Activated CD4-positive, CD25-positive, alpha-beta regulatory T cell (primary cell): ENCODE measurements at places on chromosomes 5 and 9.

DNA sequence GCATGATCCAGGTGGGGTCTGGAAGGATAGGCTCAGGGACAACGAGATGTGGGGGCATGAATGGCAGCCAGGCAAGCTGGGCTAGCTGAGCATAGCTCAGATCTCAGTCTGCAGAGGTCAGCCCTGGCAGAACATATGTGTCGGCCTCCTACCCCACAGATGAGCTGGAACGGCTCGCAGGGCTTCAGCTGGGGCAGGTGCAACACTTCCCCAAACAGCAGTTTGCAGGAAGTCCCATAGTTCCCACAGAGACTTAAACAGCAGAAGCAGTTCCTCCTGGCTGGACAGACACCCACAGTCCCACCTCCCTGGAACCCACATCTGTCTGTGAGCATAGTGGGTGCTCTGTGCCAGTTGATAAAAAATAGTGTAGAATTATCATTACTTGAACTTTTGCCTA lies 404.6 kb downstream of the GADD45G start:
- DNase-seq: no peak

GRCh38 chr9:95572381-95573151 lies 55.8 kb upstream of the PTCH1 start:
- no peak for DNase-seq

GRCh38 chr9:129489838-129490582 lies 130.9 kb downstream of the C9orf50 start:
- DNase-seq: no peak

GRCh38 chr5:78648359-78649210 lies at the start of gene LHFPL2:
Gene LHFPL2, minus strand, starts transcription at chr5:78648772. Its CDS starts 138,559 bp downstream, at chr5:78510213.
- no peak for DNase-seq

GRCh38 chr9:100674419-100675122 lies 96.7 kb downstream of the CAVIN4 start:
- DNase-seq: no peak

GRCh38 chr5:172636279-172637050 lies 4.6 kb upstream of the NEURL1B start:
- no peak for DNase-seq

DNA sequence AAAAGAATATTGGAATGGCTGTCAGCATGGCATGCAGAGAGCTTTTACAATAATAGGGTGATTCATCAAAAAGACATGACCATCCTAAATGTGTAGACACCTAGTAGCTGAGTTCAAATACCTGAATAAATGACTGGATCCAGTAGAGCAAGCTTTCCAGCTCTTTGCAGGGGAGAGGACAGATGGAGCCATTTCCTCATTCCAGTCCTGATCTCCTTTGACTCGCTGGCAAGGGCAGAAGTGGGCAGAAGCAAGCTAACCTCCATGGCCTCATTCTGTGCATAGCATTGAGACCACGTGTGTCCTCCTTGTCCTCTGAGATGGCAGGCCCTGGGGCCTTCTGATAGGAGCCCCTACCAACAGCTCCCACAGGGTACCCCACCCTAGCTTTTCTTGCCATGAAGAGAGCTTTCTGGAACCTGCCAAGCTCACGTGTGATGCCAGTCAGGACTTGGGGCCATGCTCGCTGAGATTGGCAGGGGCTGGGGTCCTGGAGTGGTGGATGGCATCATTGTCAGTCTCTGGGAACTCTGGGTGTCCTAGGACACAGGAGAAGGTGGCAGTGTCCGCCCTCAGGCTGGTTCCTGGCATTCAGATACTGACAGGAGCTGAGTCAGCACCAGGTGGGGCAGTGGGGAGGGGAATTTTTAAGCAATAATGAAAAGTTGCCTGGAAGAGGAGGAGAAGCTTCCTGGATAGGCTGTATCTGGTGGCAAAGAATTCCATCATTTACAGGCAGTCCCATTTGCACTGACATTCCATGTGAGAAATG lies 33.6 kb downstream of the WWC1 start:
- DNase-seq: no peak

DNA sequence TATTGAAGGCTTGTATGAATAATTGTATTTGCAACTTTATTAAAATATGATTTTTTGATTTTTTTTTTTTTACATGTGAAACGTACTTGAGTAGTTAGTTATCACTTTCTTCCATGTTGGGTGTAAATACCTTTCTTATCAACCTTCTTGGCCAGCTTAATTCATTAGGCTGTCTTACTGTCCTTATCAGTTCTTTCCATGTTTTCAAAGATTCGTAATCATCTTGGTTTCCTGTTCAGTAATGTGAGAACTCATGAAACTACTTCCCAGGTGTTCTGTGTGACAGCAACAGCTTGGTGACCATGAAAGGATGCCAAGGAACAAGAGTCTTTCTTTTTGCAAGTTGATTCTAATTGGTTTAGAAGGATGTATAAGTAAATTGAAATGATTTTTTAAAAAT lies 100.0 kb downstream of the ADGRV1 start:
- no peak for DNase-seq

DNA sequence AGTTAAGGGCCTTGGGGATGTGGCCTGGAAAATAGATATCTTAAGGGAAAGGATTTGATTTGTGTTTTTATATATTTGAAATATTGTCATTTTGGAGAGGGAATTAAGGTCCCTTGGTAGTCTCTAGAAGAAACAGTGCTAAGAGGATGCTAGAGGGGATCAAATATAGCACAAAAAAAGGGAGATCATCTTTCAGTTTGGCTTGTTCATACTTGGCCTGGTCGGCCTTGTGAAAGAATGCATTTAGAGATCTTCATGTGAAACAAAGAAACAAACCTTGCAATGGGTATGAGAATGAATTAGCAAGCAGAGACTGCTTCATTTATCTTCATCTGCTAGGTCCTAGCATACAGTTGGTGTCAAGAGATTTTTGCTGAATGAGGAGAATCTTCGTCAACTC lies 15.0 kb downstream of the DMRT2 start:
- no peak for DNase-seq

- no peak for DNase-seq
Measured at GRCh38 chr9:133737071-133737773, 930 bp downstream of the SARDH start.

GRCh38 chr9:122464633-122465567 lies 12.8 kb downstream of the OR1J1 start:
- DNase-seq: peak; percentile 24

GRCh38 chr9:109478051-109478563 lies 20.0 kb downstream of the PTPN3 start:
- DNase-seq: no peak

GRCh38 chr5:56342616-56343015 lies 109.5 kb upstream of the ANKRD55 start:
- no peak for DNase-seq

- no peak for DNase-seq
Measured at GRCh38 chr9:106890608-106891007, 27.6 kb downstream of the ZNF462 start.

GRCh38 chr5:173916233-173916632 lies 28.1 kb downstream of the CPEB4 start:
- DNase-seq: no peak

DNA sequence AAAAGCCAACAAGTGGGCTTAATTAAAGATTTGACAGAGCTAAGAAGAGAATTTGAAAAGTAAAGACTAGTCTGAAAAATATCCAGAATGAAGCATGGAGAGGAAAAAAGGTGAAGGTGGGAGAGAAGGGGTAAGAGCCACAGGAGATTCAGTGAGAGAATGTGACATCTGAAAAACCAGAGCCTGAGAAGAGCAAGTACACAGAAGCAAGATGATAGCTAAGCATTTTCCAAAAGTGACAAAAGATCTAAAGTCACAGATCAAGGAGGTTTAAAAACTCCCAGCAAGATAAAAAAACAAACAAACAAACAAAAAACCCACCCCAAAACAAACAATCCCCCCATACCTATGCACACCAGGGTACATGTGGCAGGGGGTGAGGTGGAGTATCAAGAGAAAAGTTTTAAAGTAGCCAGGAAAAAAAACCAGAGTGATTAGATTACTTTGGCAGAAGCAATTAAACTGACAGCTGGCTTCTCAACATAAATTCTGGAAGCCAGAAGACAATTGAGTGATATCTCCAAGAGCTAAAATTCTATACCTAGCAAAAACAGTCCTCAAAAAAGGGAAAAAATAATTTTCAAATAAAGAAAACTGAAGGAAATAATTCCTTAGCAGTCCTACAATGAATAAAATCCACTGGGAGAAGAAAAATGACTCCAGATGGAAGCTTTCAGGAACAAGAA lies 111.4 kb downstream of the RAPGEF6 start:
- DNase-seq: no peak

DNA sequence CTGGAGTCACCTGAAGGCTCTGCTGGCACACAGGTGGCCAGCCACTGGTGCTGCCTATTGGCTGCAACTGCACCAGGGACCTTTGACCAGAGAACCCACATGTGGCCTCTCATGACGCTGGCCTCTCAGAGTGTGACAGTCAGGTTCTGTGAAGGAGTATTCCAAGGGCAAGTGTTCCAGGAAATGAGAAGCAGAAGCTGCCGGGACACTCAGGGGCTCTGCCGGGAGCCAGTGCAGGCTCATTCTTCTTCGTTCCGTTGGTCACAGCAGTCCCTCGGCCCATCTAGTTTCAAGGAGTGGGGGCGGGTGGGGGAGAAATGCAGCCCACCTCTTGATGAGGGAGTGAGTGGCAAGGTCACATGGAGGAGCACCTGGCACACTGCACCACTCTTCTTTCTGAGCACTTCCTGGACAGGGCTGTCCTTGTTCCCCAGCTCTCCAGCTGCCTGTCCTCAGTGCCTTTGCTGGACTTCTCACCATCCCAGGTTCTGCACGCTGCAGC lies 237.5 kb downstream of the GADD45G start:
- no peak for DNase-seq

DNA sequence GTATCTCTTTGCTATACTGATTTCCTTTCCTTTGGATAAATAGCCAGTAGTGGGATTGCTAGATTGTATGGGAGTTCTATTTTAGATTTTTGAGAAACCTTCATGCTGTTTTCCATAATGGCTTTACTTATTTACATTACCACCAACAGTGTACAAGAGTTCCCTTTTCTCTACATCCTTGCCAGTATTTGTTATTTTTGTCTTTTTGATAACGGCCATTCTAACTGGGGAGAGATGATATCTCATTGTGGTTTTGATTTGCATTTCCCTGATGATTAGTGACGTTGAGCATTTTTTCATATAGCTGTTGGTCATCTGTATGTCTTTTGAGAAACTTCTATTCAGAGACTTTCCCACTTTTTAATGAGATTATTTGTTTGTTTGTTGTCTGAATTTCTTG lies 25.8 kb downstream of the NADK2 start:
- no peak for DNase-seq
